GOT3 (cell line): ENCODE measurements at places on chromosomes 3 and 15.

DNA sequence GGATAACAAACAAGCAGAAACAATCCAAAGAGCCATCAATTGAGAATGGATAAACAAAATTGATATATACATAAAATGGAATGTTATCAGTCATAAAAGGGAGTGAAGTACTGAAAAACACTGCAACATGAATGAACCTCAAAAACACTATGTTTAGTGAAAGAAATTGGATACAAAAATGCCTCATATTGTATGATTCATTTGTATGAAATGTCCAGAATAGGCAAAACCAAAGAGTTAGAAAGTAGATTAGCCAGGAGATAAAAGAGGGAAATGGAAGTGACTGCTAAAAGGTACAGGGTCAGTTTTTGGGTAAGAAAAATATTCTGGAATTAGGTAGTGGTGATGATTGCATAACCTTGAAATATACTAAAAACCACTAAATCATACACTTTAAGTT is 9.8 kb upstream of the SLC25A36 start:
- DNase-seq, result no peak

GRCh38 chr3:115687721-115688120 is 64.4 kb downstream of the GAP43 start:
- DNase-seq, result no peak

DNA sequence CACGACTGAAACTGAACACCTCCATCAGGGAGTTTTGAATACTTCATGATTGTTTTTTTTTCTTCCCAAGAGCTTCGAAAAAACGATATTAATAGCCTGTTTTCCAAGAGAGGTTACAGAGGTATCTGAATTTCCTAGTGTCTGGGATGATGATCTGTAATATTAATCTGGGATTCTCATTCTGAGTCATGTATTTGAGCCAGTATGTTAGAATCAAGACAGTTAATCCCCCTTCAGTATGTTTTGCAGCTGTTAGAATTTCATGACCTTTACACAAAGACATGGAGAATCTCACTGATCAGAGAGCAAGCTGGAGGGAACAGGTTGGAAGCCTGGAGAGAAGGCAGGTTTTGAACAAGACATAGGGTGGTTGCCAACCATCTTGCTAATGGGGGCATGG is 234.5 kb upstream of the GAP43 start:
- DNase-seq, result no peak

GRCh38 chr3:32340039-32340438 is 51.6 kb upstream of the CMTM7 start:
- DNase-seq, result no peak

DNA sequence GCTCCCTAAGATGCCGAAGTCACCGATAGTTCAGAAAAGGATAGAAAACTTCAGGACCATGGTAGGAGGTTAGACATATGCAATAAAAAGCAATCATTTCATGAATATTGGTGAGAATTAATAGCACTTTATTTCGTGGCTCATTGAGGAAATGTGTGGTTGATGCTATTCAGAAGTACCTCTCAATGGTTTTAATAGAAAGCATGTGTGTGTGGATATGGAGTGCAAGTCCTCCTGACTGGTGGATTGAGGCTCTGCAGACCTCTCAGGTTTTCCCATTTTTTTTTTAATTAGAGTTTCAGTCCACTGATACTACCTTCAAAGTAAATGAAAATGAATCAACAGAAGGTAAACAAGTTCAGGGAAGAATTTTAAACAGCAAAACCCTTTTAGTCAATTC is 384.3 kb upstream of the RARB start:
- DNase-seq, result no peak
